ENCODE measurements at places on chromosomes 2 and 18.

GRCh38 chr18:32360682-32361345, 109.9 kb downstream of the GAREM1 start:
- no peak for DNase-seq

DNA sequence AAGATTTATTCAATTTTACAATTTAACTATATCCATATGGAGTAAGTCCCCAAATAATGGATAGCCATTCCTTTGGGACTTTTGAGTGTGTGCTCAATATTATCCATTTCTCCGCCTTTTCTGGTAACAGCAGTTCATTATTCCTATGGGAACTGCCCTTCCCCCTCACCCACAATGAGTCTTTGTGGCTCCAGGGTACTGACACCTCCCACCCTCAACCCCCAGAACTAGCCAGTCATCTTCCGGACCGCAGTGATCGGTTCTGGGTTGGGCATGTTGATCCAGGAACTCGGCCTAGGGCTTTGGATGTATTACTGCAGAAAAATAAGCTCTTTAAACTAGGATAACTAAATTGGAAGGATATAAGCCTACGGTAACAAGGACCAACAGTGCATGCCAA, 45.4 kb upstream of the CCDC150 start:
- DNase-seq: no peak

DNA sequence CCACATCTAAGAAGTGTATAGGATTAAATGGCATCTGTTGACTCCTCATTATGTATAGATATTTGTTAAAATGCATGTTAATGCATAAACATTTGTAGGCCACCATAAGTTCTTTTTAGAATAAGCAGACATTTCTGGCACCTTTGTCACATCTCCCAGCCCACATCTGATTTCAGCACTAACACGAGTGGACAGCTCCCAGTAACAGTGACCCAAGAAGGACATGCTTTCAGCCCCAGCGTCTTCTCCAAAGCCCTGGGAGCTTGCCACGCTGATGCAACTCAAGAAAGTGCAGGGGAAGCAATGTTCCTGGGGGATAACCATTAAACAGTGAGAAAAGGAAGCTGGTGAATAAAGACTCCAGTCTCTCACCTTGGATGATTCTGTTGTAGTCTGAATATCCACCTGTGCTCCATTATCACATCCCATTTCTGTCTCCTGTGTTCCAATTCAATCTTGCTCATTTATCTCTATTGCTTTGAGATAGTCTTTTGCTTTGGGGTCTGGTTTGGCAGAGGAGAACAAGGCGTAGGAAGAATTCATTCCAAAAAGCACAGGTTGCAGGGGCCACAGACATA, 182.6 kb upstream of the THSD7B start:
- peak; percentile 8 for DNase-seq

DNA sequence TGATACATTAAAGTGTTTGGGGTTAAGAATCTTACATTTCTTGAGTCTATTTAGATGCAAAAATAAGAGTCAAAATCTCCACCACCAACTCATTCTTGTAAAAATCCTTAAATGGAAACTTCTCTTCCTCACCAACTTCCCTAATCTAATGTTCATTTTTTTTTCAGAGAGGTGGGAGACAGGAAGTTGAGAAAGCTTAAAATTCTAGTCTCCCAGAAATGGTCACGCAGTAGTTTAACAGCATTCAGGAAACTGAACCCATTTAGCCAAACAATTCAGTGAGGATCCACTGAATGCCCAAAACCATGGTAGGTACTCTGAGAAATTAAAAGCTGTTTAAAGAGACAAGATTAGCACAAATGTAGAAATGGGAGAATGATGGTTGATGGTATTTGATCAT, 69.0 kb downstream of the TXNL1 start:
- DNase-seq: no peak

- no peak for DNase-seq
Observed at GRCh38 chr2:143704451-143705106, 575.4 kb downstream of the ARHGAP15 start.

DNA sequence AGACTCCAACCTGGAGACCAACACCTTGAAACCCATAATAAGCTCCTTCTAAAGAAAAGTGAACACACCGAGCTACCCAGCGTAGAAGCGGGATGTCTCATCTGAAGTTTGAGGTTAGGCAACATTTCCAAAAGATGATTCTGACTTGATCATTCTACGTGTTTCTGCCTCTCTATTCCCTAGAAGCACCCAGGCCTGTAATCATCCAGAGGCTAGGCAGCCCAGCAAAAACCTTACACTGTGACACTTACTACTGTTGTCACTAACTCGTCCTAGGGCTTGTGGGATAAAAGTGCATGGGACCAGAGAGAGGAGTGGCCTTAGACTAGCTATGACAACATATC, 1.4 kb downstream of the ZBTB14 start:
- no peak for DNase-seq
